Smooth muscle cell of the pulmonary artery (primary cell): ENCODE measurements at places on chromosomes 5 and 9. TPM values are rescaled to one million over a fixed set of nuclear protein-coding genes. Genes with fewer than 3 reads are reported as not detected.

The IRX1 gene
- 0.86 and 2.5 TPM in 2 replicates for total RNA-seq

The ENC1 gene
- 43.7 and 155 TPM in 2 replicates for total RNA-seq

The TLX3 gene
- not detected in 2 replicates for total RNA-seq

The SLC31A1 gene
- total RNA-seq, result 34.3 and 41.9 TPM in 2 replicates

The HMCN2 gene
- total RNA-seq, result 0.07 and 0.17 TPM in 2 replicates

The PCDHGA10 gene
- 8.3 and 9.4 TPM in 2 replicates for total RNA-seq

The VDAC1 gene
- total RNA-seq, result 438 and 451 TPM in 2 replicates

The CCNO gene
- total RNA-seq, result 0.13 and 1.1 TPM in 2 replicates

The SH3GL2 gene
- total RNA-seq, result 0.07 TPM in 1 of 2 replicates, not detected in the other

The PCDHA9 gene
- total RNA-seq, result 0.07 and 0.10 TPM in 2 replicates

The ITK gene
- total RNA-seq, result not detected in 2 replicates
